Testis (tissue), 5 donors: ENCODE measurements at places on chromosomes 16 and 17. TPM values are rescaled to one million over a fixed set of nuclear protein-coding genes. Genes with fewer than 3 reads are reported as not detected.

DNA sequence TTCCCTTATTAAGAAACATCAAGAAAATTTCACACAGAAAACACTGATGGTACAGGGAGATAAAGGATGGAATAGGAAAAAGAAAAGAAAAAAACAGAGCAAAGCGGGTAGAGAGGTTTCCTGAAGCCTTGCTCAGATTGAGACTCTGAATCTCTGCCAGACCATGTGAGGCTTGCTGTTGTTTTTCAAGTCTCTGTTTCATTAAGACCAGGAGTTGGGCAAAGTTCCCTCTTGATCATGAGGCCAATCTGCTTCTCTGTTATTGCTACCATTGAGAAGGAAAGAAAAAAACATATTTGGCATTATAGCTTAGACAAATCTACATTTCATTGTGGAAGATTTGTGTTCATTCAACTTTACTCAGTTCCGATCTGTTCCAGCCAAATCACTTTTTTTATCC lies 201.6 kb upstream of the SOX9 start:
- no peak overlapping the region for H3K27ac ChIP-seq
- DNase-seq: no peak
- H3K27me3 ChIP-seq: no peaks in the 10 kb centered on the region
- no peaks in the 10 kb centered on the region for H3K4me1 ChIP-seq

DNA sequence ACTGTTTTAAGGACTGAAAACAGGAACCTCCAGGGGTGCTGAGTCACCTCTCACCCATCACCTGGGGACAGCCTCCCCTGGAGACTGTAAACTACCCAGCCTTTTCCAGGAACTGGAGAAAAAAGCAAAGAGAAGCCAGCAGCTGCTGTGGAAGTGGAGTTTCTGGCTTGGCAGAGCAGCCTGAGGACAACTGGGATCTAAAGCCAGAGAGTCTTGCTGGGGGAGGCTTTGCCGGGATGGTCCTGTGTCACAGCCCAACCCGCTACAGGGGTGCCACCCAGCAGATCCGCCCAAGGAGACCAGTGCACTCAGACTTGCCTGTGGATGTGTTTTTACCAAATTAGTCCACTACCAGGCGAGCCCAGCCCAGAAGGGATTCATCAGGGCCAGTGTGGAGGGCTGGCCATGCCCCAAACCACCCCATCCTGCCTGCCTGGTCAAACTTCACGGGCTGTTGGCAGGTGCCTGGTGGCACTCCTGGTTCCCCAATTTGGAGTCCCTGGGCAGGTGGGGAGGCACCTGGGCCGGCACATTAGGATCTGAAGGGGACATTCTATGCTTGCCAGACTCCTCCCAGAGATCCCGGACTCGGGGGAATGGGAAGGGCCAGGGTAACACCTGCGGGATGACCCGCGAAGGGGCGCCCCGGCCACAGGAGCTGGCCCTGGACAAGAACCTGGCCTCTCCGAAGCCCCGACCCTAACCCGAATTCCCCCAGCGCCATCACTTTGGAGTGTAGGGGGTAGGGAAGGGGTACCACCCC lies 771 bp downstream of the MSRB1 start:
- H3K36me3 ChIP-seq: no peaks in the 10 kb centered on the region
- no peak for DNase-seq
- H3K4me1 ChIP-seq: peaks cover 16% of the 10 kb centered on the region
- H3K27ac ChIP-seq: peak overlapping the region; percentile 64
- H3K27me3 ChIP-seq: no peaks in the 10 kb centered on the region

GRCh38 chr16:82024316-82024715 lies 10.7 kb upstream of the HSD17B2 start:
- no peaks in the 10 kb centered on the region for H3K36me3 ChIP-seq
- no peak overlapping the region for H3K27ac ChIP-seq
- H3K4me3 ChIP-seq: no peak overlapping the region
- no peaks in the 10 kb centered on the region for H3K27me3 ChIP-seq
- H3K4me1 ChIP-seq: no peaks in the 10 kb centered on the region

- peak overlapping the region; percentile 60 for H3K27ac ChIP-seq
- no peaks in the 10 kb centered on the region for H3K27me3 ChIP-seq
- peaks cover 12% of the 10 kb centered on the region for H3K4me1 ChIP-seq
- no peak for DNase-seq
Observed at GRCh38 chr17:10775058-10775457, 28.8 kb downstream of the TMEM238L start.

DNA sequence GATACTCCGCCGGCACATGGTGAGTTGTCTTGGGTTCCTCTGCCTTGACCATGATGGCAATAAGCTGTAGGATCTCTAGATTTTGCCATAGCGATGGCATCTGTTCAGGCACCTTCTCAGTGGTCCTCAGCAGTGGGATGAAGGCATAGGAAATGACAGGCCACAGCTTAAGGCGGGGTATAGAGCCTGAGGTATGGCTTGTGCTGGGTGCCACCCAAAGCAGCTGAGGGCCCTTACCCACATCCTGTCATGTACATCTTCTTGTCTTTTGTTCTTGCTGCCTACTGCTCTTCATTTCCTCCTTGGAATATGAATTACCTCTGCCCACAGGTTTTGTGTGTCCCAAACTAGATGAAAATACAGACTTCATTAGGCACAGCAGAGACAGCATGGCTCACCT lies 29.5 kb downstream of the KAT7 start:
- no peaks in the 10 kb centered on the region for H3K36me3 ChIP-seq
- H3K4me1 ChIP-seq: peaks cover 16% of the 10 kb centered on the region
- H3K27me3 ChIP-seq: no peaks in the 10 kb centered on the region
- DNase-seq: no peak
- H3K4me3 ChIP-seq: no peak overlapping the region

DNA sequence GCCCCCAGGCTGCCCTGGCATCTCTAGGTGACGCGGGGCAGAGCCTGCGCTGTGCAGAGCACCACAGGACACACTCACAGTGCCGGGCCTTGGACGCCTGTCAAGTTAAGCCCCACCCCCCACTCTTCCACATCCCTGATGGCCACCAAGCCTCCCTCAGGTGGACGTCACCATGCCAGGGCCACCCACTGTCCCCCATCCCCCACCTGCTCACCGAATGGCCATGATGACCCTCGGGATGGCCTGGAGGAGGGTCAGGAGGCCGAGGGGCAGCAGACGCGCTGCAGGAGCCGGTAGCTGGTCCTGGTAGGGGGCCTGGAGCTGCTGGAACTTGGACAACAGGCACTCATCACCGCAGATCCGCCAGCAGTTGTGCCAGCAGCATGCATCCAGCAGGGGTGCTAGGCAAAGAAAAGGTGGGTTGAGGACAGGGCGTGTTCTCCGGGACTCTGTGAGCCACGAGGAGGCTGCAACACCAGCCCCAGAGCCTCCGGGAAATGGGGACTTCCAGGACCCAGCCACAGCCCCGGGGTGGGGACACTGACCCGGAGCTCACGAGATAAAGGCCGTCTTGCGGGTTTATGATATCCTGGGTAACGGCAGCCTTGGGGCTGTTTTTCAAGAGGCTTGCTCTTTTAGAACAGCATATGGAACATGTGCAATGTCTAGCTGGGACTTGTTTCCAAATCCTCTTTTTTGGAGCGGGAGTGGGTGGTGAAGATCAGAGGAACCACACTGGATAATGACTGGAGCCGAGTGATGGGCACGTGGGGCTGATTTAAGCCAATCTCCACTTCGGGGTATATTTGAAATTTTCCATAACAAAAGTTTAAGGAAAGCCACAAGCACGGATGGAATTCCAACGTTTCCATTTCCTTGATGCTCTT lies 11.4 kb downstream of the C16orf95 start:
- no peak overlapping the region for H3K27ac ChIP-seq
- H3K27me3 ChIP-seq: no peaks in the 10 kb centered on the region
- no peaks in the 10 kb centered on the region for H3K4me1 ChIP-seq
- H3K36me3 ChIP-seq: no peaks in the 10 kb centered on the region
- no peak for DNase-seq
- H3K4me3 ChIP-seq: no peak overlapping the region

DNA sequence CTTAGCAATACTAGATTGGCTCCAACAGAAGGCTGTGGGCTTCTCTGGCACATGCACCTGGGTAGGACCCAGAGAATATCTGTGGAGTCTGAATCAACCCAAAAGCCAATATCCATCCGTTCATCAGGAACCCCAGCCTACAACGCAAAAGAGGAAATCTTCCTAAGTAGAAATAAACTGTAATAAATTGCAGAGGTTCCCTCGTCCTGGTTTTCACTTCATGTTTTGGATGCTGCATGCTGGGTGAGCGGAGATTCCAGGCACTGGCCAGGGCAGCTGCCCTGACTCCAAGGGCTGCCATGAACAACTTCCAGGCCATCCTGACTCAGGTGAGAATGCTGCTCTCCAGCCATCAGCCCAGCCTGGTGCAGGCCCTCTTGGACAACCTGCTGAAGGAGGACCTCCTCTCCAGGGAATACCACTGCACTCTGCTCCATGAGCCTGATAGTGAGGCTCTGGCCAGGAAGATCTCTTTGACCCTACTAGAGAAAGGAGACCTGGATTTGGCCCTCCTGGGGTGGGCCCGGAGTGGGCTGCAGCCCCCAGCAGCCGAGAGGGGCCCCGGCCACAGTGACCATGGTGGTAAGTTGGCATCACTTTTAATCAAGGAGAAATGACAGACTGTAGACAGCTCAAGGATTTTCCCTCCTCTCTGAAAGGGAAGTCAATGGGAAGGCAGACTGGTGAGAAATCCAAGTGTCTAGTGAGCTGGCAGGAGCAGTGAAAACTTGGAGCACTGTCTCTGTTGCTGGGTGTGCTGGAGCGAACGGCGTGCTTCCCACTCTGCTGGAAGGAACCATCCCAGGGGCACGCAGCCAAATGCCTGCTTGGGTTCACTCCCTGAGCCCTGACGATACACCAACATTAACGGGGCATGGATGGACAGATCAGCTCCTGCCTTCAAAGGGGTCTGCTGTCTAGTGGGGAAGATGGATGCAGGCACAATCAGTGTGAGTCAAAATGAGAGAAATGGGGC lies 10.7 kb upstream of the CIITA start:
- H3K27ac ChIP-seq: no peak overlapping the region
- no peaks in the 10 kb centered on the region for H3K36me3 ChIP-seq
- H3K4me3 ChIP-seq: no peak overlapping the region
- H3K4me1 ChIP-seq: no peaks in the 10 kb centered on the region

DNA sequence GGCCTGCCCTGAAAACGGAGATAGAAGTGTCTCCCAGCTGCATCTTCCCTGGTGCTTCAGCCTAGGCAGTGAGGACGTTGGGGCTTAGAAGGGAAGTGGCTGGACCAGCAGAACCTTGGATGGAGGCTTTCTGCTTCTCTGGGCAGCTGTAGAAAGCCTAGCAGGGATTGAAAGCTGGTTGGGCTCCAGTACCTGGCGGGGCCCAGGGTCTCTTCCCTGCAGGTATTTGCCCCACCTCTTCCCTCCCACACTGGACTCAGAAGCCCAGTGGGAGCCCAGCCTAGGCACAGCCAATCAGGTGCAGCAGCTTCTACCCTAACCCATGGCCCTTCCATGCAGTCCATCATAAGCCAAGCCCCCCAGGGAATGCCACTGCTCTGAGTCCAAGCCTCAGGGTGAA lies 190.3 kb upstream of the IRX6 start:
- no peaks in the 10 kb centered on the region for H3K27me3 ChIP-seq
- H3K27ac ChIP-seq: no peak overlapping the region
- H3K4me1 ChIP-seq: no peaks in the 10 kb centered on the region
- no peak overlapping the region for H3K4me3 ChIP-seq
- DNase-seq: no peak

- H3K4me3 ChIP-seq: no peak overlapping the region
- H3K4me1 ChIP-seq: no peaks in the 10 kb centered on the region
- no peak overlapping the region for H3K27ac ChIP-seq
- no peaks in the 10 kb centered on the region for H3K36me3 ChIP-seq
- H3K27me3 ChIP-seq: no peaks in the 10 kb centered on the region
Observed at GRCh38 chr16:20056436-20056835, 17.3 kb downstream of the GPR139 start.

IGSF6 gene
- not detected for total RNA-seq

MRPL38 gene
- 88.7 TPM for total RNA-seq

SPSB3 gene
- 114 TPM for total RNA-seq

ZP2 gene
- total RNA-seq: not detected
